ENCODE measurements at places on chromosomes 6 and 20.

DNA sequence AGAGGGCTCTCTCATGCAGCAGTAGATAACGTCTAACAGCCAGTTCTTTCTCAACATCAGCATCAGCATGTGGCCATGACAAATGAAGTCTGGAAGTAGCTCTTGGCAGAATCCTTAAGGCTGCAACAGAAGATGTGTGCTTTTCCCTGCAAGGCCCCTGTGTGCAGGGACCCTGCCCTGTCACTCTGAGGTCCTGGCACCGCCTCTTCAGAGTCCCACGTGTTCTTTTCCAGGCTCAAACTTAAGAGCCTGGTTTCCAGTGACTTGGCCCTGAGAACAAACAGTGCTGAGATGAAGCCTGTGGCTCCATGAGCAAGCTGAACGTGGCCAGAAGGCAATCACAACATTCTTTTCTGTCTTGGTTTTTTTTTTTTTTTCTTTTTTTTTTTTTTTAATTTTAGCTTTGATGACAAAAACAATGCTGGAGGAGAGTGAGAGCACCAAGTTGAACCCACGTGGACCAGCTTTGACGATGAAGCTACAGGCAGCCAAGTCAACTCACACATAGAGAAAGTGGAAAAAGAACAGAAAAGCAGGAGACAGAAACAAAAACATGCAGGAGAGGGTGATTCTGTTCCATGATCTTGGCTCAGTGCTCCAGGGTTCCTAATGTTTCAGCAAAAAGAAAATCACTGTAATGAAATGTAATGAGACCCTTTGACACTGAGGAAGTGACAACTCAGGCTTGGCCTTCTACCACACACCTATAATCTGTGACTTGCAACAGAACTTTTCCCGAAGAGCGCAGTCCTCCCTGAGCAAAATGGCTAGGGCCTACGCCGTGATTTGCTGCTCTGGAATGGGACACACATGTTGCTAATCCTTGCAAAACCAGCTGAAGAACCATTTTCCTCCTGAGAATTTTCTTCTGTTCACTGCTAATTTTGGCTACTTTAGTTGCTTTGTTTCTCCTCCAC, 86.1 kb downstream of the FOXC1 start:
- DNase-seq: no peak

DNA sequence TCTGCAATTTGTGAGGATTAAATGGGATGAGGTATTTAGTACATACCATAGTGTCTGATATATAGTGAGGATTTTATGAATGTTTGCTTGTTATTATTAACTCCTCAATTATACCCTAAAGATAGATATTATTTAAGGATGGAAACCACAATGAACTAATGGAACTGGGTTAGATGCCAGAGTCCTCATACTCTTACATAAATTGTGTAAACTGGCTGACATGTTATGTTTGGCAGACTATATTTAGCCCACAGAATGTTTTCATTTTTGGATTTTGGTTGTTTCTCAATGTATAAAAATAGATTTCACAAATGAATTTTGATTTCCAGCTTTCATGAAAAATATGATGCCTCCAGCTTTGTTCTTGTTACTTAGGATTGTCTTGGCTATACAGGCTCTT, 37.6 kb downstream of the HTR1B start:
- no peak for DNase-seq

DNA sequence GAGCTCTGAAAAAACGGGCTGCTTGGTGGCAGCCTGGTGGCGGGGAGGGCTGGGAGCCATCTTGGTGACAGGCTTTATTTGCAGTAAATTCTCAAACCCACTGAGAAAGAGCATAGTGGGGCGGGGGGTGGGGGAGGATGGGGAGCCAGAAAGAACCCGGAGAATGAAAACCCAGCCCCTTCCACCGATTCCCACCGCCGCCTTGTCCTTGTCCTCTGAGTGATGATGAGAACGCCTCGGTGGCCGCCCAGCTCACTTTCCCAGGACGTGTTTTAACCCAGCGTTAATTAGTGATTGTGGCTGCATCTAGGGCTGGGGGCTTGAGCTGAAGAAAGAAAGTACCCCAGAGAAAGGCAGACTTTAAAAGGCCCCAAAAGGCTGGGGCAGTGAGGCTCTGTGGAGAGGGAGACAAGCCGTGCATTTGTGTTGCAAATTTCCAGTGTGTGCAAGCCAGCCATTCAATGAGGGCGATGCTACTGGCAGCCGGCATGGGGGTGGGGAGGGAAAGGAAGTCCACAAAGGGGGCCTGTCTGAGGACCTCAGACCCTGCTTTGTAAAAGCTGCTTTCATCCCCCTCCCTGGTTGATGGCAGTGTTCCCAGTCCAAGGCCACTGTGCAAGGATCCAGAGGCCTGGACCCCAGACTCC, 6.2 kb upstream of the GHRH start:
- DNase-seq: no peak

GRCh38 chr6:151904631-151905030, 97.1 kb downstream of the ESR1 start:
- no peak for DNase-seq

GRCh38 chr6:163062790-163063189, 335.0 kb downstream of the PACRG start:
- no peak for DNase-seq

DNA sequence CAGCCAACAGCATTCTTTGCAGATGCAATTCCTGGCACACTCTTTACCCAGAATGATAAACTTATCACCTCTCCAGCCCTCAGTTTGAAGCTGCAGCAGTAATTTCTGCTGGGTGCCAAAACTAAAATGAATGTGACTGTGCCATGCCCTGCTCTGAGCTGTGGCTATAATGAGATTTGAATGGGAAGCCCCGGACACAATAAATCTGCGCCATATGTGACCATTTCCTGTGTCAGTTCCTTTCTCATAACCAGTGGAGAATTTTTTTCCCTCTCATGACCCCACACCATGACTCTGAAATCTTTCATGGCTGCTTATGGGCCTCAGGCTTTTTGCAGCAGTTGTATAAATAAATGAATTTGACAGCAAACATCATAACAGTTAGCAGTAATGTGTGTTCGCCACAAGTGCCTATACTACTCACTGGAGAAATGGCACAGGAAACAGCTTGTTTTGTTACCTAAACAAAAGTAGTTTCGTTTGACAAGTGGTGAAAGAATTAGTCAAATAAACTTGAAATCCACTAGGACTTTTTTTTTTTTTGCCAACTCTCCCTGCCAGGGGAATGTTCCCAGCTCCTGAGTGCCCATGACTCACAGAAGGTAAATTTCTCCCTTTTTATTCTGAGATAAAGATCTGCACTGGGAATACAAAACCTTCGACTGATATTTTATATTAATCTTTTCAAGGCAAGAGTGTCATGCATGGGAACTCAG, 408.4 kb downstream of the PKHD1 start:
- DNase-seq: no peak

DNA sequence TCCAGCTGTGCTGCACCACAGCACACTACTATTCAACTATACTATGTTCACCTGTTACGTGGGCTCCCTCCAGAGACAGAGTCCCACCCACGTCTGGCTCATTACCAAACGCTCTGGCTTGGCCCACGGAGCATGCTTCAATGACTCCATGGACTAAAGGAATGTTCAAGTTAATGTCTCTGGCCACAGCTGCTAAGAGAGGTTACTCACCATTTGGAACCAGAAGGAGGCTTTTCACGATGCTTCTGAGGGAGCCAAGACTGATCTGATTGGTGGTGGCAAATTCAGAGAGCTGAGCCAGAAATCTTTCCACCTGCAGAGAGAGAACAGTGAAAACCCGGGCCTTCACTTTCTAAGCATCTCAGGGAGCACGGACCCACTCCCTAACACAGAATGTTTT, 15.6 kb downstream of the COMMD7 start:
- DNase-seq: no peak

- no peak for DNase-seq
Observed at GRCh38 chr20:37329481-37330165, 16.3 kb upstream of the SRC start.

DNA sequence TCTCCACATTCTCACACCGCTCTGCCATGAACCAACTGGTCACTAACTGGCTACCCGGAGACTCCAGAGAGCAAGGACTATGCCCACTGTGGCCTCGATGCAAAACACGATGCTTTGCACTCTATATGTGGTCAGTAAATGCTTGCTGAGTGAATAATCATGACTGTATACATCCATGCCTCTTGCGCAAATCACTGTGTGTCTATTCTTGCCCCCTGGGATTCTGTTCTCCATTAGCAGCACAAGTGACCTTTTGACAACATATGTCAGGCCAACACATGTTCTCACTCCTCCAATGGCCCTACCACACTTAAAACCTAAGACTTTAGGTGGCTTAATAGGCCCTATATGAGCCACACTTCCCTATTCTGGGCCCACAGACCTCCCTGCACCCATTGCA, 16.9 kb downstream of the KIF16B start:
- DNase-seq: no peak

- no peak for DNase-seq
Observed at GRCh38 chr6:44556046-44556445, 168.5 kb downstream of the CDC5L start.

- DNase-seq: no peak
Observed at GRCh38 chr20:12177657-12178293, 260.1 kb downstream of the BTBD3 start.

GRCh38 chr6:168778201-168778600, 337.2 kb downstream of the SMOC2 start:
- DNase-seq: no peak

DNA sequence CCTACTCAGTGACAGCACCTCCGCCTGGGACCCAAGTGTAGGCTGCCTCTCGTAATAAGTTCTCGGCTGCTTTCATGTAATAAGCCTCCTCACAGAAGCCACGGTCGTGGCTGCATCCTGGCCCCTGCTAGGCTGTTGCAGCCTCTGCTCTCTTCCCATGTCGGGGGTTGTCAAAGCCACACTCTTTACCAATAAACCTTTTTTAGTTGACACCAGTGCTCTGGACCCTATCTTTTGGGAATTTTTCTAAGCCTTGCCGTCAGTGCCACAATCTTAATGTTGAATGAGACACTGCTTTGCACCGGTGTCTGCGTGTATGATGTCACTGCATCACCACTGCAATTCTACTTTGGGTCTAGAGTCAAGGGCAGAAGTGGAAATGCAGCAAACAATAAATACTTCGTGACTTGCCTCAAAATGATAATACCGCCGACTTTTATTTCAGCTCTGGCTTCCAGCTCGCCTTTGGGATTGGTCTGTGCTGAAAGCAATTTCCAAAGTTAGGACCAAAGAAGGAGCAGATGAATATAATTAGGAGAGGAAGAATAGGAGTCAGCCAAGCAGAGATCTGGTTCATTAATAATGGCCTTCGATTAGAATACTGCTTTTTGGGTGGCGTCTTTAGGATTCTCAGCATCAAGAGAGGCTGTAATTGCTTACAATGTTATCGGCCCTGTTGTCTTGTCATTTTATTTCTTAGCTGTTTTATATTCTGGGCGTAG, 57.6 kb upstream of the CCN6 start:
- DNase-seq: no peak

- no peak for DNase-seq
Observed at GRCh38 chr20:21147593-21147992, 21.7 kb downstream of the KIZ start.

DNA sequence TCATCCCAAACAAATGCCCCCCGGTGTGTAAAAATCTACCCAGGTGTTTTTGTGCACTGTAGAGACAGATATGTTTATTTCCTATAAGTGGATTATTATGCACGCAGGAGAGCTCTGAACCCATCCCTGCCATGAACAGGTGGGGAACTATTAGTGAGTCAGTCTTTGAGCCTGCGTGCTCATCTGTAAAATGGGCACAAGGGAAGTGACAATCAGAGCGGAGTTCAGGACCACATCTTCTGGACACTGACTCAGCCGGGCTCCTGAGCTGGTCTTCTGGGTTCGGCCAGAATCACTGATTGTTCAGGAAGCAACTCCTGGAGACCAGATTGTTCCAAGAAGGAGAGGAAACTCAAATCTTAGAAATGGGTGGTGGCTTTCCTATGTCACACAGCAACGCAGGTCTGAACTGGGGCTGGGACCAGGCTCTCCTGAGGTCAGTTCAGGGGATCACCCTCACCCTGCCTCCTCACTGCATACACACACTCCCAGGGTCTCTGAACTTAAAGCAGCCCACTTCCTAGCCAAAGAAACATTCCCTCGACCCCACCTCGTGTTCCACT, 27.3 kb upstream of the TGM2 start:
- no peak for DNase-seq

DNA sequence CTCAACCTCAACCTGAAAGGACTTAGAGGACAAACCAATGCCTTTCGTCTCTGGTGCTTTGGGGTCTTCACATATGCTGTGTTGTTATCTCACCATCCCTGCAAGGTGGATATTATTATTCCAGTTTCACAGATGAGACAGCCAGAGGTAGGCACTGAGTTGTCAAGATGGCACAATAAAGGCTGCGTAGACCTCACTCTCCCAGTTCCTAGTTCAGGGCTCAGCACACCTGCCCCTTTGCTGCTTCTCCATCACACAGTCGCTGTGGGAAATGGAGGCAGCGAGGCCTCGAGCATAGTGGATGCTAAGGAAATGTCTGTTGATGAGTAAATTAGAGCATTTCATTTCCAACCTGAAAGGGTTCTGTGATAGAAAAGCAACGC, 22.0 kb downstream of the FOXP4 start:
- no peak for DNase-seq

DNA sequence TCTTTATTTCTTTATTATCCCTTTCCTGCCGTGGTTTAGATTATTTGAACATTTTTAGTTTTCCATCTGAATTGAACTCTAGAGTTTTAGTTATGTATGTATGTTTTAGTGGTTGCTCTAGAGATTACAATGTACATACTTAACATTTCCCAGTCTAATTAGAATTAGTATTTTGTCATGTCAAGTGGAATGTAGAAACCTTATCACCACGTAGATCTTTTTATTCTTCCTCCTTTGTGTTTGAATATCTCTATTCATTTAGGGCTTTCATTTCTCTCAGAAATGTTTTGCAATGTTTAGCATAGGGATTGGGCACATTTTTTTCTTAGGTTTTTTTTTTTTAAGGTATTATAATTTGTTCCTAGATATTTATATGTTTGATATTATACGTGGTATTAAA, 73.1 kb upstream of the EZR start:
- no peak for DNase-seq

- no peak for DNase-seq
Observed at GRCh38 chr6:93083337-93084230, 335.8 kb downstream of the EPHA7 start.

GRCh38 chr6:146028851-146029572, at the start of gene GRM1:
GRM1 (plus strand) TSS chr6:146029062; CDS start chr6:146029518, 456 bp downstream.
- no peak for DNase-seq

DNA sequence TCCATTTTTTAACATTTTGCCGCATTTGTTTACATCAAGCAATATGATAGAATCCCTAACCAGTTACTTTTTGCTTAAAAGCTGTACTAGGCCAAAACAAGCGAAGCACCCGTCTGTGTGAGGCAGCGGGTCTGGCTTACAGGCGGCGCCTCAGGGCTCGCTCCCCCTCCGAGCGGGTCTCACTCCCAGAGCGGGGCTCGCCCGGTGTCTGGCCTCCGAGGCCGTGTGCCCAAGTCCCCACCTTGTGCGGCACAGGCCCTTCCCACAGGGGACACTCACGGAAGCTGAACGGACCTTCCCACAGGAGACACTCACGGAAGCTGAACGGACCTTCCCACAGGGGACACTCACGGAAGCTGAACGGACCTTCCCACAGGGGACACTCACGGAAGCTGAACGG, 23.4 kb downstream of the ZBTB46 start:
- no peak for DNase-seq
